ENCODE measurements at places on chromosomes 7 and 10.
A peak's percentile ranks its signal among the peaks of the same experiment; 100 is the strongest.

- no peak overlapping the region for H3K4me3 ChIP-seq
- no peak for DNase-seq
- H3K27me3 ChIP-seq, result peaks cover 13% of the 10 kb centered on the region
- H3K27ac ChIP-seq, result no peak overlapping the region
Observed at GRCh38 chr10:43250615-43251418, 16.0 kb downstream of the RASGEF1A start.

- peaks cover 49% of the 10 kb centered on the region for H3K4me1 ChIP-seq
- H3K36me3 ChIP-seq, result no peaks in the 10 kb centered on the region
- no peaks in the 10 kb centered on the region for H3K27me3 ChIP-seq
Observed at GRCh38 chr10:124669824-124670654, 74.1 kb downstream of the FAM53B start.

- H3K4me1 ChIP-seq, result peaks cover 7% of the 10 kb centered on the region
- no peaks in the 10 kb centered on the region for H3K27me3 ChIP-seq
- no peak for DNase-seq
- no peak overlapping the region for H3K4me3 ChIP-seq
Observed at GRCh38 chr7:12898004-12898403, 210.6 kb downstream of the ARL4A start.

- no peak for DNase-seq
- H3K27ac ChIP-seq, result peak overlapping the region; percentile 88
- H3K4me3 ChIP-seq, result no peak overlapping the region
- H3K4me1 ChIP-seq, result peaks cover 10% of the 10 kb centered on the region
- H3K36me3 ChIP-seq, result no peaks in the 10 kb centered on the region
Observed at GRCh38 chr10:116688741-116689495, 53.4 kb downstream of the HSPA12A start.

DNA sequence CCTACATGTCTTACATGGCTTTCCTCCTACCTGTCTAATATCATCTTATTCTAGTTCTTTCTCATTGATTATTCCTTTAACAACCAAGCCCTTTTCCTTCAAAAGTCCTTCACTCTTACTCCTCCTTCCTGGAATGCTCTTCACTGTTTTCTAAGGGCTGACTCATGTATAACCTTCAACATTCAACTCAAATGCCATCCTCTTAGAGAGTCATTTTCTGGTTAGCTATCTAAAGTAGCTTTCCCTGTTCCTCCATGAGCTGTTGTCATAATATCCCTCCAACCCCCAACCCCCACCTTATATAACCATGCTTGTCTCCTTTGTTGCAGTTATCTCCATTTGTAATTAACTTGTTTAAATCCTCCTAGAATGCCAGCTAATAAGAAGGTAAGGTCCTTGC, 286.8 kb downstream of the ADK start:
- DNase-seq, result no peak
- no peaks in the 10 kb centered on the region for H3K27me3 ChIP-seq
- no peak overlapping the region for H3K27ac ChIP-seq

GRCh38 chr7:43735802-43736603, 6.7 kb upstream of the COA1 start:
- no peaks in the 10 kb centered on the region for H3K36me3 ChIP-seq
- H3K4me3 ChIP-seq, result no peak overlapping the region
- peaks cover 24% of the 10 kb centered on the region for H3K27me3 ChIP-seq

DNA sequence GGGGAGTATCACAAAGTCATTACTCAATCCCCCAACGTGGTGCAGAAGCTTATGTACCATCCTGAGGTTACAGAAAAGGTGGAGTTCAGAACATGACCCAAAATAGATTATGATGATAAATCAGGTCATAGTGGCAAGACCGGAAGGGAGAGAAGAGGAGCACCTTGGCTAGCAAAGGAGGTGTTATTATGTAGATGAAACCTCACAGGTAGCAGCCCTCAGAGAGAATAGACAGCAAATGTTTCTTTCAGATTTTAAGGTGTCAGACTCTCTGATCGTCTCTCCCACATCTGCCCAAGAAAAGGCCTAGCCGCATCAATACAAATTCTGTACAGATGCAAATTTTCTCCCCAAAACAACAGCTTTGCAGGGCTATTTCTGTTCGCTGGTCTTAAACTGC, 88.3 kb upstream of the SEMA3D start:
- DNase-seq, result no peak
- H3K27me3 ChIP-seq, result no peaks in the 10 kb centered on the region
- H3K4me1 ChIP-seq, result peaks cover 4% of the 10 kb centered on the region

DNA sequence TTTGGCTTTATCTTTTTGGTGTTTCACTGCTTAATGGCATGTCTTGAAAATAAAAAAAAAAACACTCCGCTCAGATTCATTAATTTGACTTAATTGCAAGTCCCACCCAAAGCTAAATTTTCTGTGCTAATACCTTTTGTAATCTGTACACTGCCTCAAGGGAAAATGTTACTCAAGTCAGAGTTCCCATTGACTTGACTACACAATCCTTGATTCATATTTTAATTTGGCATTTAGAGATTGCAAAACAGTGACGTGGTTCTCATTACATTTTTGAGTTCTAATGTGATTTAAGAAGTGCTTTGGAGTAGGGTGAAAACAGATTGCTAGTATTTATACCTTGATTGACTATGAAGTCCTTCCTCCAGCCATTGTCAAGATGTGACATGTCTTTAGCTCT, 21.3 kb upstream of the LIPM start:
- H3K4me3 ChIP-seq, result no peak overlapping the region
- H3K36me3 ChIP-seq, result no peaks in the 10 kb centered on the region
- peaks cover 2% of the 10 kb centered on the region for H3K27me3 ChIP-seq
- no peaks in the 10 kb centered on the region for H3K4me1 ChIP-seq
- DNase-seq, result no peak

GRCh38 chr7:55365205-55365674, at the start of gene LANCL2:
Gene LANCL2 (plus strand): TSS chr7:55365337. CDS start chr7:55366026, 689 bp downstream.
- no peak for DNase-seq
- peak within 1 kb of the TSS; percentile 98 for H3K27ac ChIP-seq
- peak within 1 kb of the TSS; percentile 99 for H3K4me3 ChIP-seq
- H3K36me3 ChIP-seq, result no peaks in the 10 kb centered on the region
- H3K27me3 ChIP-seq, result peaks cover 2% of the 10 kb centered on the region
- peaks cover 10% of the 10 kb centered on the region for H3K4me1 ChIP-seq

DNA sequence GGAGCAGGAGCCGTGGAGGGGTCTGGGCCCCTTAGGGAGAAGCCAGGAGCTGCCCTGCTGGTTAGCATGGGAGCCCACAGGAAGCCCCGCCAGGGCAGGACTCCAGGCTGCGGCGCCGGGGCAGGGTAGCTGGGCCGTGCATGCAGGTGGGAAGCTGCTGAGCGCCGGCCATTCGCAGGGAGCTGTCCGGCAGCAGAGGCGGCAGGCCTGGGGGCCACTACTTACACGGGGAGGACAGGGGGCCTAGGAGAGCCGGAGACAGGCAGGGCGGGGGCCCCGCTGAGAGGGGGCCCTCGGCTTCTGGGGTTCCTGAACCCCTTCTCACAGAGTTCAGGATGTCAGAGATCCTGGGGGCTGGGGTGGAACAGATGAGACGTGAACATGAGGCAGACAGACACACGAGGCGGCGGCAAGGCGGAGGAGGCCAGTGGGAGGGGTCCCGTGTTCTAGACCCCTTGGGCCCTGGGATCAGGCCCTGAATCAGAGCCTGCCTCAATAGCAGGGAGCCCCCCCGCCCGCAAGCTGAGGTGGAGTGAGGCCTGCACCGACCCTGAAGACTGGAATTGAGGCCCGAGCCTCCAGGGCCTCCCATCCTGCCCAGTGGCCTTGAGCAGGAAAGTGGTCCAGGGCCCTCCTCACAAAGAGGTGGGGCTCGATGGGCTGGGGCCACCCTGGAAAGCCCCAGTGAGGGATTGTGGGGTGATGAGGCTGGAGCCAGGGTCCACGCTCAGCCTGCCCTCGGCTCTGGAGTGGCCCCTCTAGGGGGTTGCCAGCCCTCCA, 28.0 kb downstream of the YKT6 start:
- no peak overlapping the region for H3K27ac ChIP-seq
- DNase-seq, result no peak
- no peak overlapping the region for H3K4me3 ChIP-seq
- peaks cover 4% of the 10 kb centered on the region for H3K27me3 ChIP-seq
- no peaks in the 10 kb centered on the region for H3K36me3 ChIP-seq

GRCh38 chr7:49776994-49777393, 3.6 kb downstream of the VWC2 start:
- no peak overlapping the region for H3K27ac ChIP-seq
- H3K27me3 ChIP-seq, result peaks cover 75% of the 10 kb centered on the region
- peaks cover 11% of the 10 kb centered on the region for H3K4me1 ChIP-seq
- H3K36me3 ChIP-seq, result no peaks in the 10 kb centered on the region
- H3K4me3 ChIP-seq, result peak overlapping the region; percentile 81

Data from neural crest cell (in vitro differentiated cells).